ENCODE measurements at places on chromosomes 13 and 19.

DNA sequence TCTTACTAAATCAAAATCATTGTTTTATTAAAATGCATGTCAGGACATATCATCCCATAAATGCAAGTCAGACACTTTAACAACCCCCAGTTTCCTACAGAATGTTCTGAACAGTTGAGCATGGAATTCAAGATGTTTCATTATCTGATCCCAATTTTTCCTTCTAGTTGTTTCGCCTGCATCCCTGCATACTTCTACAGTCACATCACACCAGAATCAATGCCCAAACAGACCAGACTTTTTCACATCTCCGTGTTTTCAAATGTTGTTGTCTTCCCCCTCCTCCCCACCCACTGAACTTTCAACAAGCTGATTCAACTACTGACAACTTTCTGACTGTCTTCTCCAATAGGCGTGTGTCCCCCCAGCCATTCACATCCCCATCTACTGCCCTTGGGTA lies 48.6 kb downstream of the LHFPL6 start:
- DNase-seq = no peak

DNA sequence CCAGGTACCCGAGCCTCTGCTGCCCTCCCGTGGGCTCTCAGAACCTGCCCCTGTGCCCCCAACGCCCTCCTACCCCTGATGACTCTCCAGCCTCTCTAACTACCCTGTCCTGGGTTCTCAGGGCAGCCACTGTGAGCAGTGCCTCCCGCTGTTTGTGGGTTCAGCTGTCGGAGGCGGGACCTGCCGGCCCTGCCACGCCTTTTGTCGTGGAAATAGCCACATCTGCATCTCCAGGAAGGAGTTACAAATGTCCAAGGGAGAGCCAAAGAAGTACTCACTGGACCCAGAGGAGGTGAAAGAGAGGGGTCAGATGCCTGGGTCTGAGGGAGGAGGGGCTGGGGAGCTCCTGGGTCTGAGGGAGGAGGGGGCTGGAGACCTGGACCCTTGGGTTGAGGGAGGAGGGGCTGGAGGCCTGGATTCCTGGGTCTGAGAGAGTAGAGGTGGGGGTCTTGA lies 20.0 kb downstream of the CNFN start:
- DNase-seq = no peak

DNA sequence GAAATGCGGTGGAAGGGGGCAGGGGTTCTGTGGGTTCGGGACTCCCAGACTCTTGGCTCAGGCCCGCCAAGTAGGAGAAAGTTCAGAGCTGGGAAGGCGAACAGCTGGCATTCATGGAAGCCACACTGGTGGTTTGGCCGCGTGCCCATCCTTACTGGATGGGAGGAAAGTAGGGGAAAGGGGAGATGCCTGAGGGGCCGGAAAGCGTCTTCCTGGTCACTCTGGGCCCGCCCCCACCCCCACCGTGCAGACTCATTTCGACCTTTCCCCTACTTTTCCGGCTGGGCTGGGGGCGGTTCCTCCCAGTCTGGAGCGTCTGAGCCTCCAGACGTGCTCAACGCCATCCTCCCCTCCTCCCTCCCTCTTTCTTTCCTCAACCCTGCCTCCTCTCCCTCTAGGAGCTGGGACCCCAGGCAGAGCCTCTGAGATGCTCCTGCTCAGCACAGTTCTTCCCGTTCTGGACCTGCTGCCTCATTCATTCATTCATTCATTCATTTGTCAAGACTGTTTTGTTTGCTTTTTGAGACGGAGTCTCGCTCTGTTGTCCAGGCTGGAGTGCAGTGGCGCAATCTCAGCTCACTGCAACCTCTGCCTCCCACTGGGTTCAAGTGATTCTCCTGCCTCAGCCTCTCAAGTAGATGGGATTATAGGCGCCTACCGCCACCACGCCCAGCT lies 3.5 kb downstream of the ANGPTL4 start:
- no peak for DNase-seq

DNA sequence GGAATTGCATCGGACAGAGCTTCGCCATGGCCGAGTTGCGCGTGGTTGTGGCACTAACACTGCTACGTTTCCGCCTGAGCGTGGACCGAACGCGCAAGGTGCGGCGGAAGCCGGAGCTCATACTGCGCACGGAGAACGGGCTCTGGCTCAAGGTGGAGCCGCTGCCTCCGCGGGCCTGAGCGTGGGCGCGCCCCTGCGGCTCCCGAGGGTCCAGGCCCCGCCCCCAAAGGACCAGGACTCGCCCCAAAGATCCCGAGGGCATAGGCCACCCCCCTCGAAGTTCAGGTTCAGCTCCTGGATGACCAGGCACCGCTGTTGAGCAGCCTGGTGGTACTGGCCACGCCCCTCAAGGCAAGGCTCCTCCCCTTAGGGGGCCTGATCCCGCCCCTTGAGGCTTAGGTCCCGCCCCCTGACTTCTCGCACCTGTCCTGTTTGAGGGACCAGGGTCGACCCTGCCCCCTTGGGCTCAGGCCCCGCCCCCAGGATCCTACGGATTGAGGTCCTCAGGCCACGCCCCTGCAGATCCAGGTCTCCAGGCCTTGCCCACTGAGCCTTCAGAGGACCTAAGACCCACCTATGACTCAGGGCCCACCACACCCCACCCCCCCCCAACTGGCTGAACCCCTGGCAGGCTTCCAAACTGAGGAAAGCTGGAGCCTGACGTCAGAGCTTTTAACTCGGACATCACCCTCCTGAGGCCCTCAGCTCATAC lies 43.1 kb downstream of the CYP4F22 start:
- DNase-seq = peak; percentile 44

GRCh38 chr13:113759525-113760137 lies 605 bp downstream of the TMEM255B start:
- DNase-seq = no peak

DNA sequence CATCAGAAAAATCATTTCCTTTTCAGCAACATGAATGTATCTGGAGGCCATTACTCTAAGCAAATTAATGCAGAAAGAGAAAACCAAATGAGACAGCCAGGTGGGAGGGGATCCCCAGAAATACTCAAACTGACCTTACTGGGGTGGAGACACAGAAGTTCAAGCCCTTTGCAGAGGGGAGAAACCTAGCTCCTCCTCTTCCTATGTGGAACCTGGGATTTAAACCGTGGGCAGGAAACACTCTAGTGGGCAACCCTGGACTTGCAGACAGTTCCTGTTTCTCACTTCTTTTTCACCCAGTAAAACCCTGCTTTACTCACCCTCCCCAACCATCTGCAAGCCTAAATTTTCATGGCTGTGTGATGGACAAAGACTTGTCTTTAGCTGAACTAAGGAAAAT lies 61.3 kb downstream of the SLITRK6 start:
- DNase-seq = no peak

DNA sequence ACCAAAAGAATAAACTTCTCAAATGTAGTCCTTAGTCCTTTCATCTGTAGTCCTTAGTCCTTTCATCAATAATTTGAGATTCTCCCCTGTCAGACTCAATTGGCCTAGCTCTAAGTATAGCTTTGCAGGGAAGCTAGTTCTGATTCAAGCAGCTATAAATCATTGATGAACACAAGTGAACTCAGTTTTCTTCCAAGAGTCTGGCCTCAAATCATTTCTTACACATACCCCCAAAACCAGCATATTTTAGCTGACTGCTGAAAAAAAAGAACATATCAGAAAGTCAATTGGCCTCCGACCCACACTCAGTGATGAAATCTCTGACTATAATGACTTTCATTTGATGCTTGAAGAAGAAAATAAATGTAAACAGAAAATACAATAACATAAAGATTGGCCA lies 64.9 kb downstream of the TNFSF11 start:
- no peak for DNase-seq

DNA sequence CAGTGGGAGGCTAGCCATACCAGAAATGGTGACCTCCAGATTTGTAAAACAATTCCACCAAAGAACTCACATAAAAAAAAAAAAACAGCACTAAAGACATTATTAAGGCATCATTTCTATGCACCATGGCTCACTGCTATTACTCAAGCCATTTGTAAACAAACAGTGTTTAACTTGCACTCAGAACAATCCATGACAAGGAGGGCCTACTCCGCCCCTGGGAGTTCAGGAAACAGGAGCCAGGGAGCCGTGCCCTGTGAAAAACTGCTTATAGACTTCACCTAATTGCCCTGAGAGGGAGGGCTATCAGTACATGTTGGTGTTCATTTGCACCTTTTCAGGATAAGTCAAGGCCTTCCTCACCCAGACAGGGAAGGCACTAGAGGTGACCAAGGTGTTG lies 103.2 kb downstream of the ZNF429 start:
- no peak for DNase-seq

DNA sequence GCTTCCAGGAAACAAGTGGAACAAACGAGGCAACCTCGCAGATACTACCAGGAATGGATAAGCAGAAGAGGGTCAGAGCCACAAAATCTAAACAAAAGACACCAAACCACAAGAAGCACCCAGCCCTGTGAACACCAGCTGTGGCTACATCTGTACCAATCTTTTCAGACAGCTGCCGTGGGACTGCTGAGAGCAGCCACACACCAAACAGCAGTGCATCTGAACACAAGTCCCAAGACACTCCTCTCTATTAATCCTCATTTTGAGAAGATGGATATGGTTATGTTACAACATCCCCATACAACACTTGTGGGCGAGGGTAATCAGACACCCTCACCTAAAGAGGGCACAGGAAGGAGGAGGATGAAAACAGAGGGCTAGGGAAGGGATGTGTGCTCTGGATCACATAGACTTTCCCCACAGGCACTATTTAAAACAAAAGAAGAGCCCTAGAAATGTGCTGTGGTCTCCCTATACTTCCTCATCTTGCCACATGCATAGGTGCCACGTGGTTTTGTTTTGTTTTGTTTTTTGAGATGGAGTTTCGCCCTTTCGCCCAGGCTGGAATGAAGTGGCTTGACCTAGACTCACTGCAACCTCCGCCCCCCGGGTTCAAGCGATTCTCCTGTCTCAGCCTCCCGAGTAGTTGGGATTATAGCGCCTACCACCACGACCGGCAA lies 41.6 kb upstream of the ZNF14 start:
- DNase-seq = no peak

DNA sequence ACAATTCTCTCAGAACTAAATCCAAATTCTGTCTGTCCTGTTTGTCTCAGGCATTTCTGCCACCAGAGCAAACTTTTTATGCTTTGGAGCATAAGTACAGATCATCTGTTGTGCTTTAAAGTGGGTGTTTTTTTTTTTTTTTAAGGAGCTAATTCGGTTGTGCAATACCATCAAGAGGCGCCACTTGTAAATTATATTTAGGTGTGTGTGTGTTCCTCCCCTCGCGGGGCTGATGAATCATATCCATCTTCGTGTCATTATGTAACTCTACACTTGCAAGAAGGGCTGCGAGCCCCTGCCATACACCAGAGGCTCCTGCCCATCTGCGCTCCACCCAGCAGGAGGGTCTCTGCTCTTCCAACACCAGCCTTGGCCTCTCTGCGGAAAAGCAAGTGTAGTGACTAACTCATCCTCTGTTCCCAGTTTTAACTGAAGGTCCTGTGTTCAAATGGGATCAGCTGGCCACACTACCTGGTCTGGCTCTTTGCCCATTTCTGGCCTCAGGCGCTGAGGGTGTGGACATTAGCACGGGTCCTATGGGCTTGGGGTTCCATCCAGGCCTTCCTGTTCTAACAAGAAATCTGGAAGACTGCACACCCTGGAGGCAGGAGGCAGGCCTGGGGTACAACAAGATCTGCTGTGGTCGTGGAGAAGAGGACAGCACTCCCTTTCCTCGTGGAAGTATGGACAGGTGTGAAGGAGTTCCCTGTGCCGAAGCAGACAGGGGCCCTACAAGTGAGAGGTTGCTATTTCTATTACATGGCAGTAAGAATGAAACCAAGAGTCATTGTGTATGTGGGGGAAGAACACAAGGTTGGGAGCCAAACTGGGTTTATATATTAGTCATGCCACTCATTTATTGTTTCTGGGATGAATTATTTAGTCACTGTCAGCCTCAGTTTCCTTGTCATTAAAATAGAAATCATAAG lies 96.1 kb upstream of the MBNL2 start:
- no peak for DNase-seq

GRCh38 chr19:5240011-5240410 lies 100.6 kb downstream of the PTPRS start:
- DNase-seq = no peak

All from stimulated activated CD8-positive, alpha-beta memory T cell treated with anti-CD3 and anti-CD28 coated beads, Interleukin-7, amount 100 ng/mL, for 24 hours (primary cell).